ENCODE measurements at places on chromosomes 1 and 21.

DNA sequence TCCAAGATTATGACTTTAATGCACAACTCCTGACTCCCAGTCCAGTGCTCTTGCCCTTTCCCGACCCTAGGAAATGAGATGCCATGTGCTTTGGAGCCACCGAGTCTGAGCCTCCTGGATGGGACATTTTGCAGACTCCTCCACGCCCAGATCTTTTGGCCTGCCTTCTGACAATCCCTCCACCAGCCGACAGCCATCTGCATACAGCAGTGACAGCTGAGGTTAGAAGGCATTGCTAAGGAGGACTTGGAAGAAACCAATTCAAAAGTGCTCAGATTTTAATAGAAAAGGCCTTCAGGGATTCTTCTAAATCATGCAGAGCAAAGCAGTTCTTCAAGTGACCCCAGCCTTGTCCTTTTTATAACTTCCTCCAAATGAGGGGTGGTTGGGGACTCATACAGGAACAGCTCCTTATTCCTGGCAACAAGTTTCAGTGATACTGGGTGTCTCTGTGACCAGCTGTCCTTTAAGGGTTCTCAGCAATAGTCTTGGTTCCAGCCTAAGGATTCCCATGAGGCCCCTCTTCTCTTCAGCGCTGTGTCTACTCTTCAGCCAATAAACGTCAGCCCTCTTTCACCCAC is 369.3 kb downstream of the PBX1 start:
- no peak for DNase-seq

DNA sequence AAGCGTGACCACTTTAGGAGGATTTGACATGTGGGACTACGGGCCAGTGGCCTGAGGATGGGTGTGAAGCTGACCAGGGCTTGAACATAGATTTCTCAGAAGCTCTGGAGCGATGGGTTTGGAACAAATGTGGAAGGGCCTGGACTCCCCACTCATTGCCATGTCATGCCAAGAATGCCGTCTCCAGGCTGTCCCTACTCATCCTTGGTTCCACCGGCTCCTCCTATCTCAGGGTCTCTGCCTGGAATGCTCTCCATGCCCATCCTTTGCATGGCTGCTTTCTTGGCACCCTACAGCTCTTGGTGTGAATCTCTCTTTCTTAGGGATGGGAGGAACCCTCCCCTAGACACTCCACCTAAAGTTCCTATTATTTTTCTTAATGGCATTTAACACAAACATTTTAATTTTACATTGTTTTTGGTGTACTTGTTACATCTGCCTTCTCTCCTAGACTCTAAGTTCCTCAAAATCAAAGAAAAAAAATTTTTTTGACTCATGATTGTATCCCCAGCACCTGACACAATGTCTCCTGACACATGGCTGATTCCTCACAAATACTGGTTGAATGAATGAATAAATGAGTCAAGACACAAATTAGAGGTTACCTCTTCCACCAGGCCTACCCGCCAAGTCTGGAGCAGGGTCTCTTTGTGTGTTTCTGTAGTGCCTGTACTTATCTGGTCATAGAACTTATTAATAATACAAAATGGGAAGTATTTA is 114.5 kb downstream of the OMA1 start:
- DNase-seq: no peak

GRCh38 chr1:25439287-25439686 is 8.6 kb downstream of the MACO1 start:
- no peak for DNase-seq

DNA sequence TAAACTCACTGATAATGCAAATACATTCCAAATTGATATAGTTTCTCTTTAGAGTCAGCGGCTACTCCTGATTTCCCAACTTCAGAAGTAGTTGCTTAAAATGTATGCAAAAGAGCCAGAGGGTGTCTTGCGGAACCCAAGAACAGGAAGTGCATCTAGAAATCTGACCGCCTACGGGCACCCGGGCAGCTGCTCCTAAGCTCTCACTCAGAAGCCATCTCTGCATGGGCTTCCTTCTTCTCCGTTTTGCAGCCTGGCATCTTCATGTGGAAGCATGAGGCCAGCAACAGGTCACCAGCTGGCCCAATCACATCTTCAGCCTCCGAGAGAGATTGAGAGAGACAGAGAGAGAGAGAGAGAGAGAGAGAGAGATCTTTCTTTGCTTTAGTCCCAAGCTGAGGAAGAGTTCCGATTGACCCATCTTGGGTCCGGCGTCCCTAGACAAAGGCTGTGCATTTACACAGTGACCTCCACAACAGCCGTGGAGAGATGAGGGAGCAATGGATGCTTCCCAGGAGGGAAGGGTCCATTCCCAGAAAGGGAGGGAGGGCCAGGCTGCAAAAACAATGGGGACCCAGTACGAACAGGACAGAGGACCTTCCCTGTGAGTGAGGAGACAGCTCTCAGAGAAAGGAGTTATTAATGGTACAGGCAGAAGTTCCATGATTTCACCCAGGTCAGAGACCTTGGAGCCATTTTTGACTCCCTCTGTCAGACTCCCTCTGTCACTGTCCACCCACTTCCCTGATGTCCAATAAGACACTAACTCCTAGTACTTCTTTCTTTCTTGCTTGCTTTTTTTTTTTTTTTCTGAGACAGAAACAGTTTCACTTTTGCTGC is 28.2 kb upstream of the SLC30A1 start:
- DNase-seq: peak; percentile 17

DNA sequence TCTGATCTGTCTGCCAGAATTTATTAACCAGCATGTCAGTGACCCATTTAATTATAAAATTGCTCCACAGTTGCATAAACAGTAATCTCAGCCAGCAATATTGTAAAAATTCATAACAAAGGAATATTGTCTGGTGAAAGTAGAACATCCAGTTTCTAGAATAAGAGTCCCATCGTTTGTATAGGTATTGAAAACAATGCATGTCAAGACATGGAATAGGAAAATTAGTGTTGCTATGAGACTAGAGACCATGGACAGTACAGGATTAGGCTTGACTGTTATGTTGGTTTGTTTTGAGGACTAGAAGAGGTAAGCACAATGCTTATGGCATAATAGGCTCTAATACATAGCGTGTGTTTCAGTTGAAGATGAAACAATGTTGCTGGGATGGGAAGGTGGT is 37.1 kb downstream of the ATF6 start:
- DNase-seq: no peak

DNA sequence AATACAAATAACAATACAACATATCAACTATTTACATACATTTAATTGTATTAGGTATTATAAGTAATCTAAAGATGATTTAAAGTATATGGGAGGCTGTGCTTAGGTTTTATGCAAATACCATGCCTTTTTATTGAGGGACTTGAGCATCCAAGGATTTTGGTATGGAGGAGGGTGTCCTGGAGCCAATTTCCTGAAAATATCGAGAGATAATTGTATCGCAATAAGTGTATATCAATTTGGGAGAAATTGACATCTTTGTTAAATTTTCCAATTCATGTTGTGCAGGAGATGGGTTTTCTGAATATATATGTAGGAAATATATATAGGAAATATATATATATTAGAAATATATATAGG is 63.5 kb downstream of the ATP1A1 start:
- DNase-seq: no peak

- no peak for DNase-seq
Observed at GRCh38 chr1:156883919-156884318, 9.6 kb upstream of the PEAR1 start.

DNA sequence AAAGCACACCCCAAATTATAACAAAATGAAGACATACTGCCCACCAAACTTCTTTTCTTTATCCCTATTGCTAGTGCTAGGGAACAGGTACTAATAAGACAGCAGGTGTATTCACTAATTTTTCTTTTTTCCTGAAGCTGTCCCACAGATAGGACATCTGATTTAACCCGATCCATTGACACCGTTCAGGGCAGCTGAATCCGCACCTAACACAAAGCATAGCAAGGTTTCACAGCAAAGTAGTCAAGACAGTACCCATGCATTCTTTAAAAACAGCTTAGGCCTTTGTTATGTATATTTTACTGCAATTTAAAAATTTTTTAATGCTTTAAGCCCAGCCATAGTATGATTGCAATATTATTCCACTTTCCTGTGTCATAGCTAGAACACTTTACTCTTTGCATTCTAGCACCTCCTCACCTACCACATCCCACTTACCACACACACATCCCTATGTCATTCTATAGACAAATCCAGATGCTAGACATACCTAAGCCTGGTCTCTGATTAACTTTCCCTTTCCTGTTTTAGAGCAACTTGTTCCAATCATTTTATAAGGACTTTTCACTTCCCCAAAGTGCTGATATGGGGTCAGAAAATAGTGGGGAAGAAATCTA is 40.4 kb downstream of the GATAD2B start:
- DNase-seq: no peak

DNA sequence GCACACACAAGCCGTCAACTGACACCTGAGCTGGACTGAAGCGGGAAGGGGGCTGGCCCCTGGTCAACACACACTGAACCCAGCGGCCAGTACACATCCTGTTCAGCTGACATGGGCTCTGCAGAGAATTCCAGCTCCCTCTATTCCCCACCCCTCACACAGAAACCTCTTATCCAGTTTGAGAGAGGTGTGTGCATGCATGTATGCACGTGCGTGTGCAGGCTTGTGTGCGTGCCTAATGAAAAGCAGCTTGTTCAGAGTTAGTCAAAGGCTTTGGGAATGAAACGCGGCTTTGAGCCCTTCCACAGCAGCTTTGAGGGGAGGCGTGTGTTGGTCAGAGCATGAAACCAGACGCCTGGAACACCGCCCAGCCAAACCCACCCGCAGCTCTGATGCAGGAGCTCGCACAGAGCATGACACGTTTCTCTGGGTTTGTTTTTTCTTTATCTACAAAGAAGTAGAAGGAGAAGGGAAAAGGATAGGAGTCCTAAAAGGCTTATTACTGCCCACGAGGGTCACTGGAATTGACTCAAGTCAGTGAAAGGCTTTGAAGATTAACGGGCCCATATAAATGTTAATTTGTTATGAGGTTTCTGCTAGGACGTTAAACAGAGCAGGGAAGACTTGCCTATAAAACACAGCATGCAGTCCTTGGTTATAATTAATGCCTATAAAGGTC is 184.2 kb downstream of the ETS2 start:
- no peak for DNase-seq

- no peak for DNase-seq
Observed at GRCh38 chr1:172095846-172096245, 254.5 kb downstream of the DNM3 start.
